Activated CD4-positive, alpha-beta T cell treated with anti-CD3 and anti-CD28 coated beads, Interleukin-2, amount 50 U/mL, for 1 hour (primary cell): ENCODE measurements at places on chromosomes 7 and 10.
A peak's percentile ranks its signal among the peaks of the same experiment; 100 is the strongest.

GRCh38 chr10:132443605-132443982, 46.6 kb downstream of the PWWP2B start:
- DNase-seq = peak; percentile 69

GRCh38 chr10:52540479-52540984, 226.5 kb downstream of the DKK1 start:
- no peak for DNase-seq

GRCh38 chr10:53403688-53404087, 631.1 kb upstream of the MBL2 start:
- no peak for DNase-seq

GRCh38 chr7:40400525-40400924, 265.7 kb downstream of the SUGCT start:
- no peak for DNase-seq

- no peak for DNase-seq
Measured at GRCh38 chr10:110447886-110448285, 49.8 kb upstream of the DUSP5 start.

GRCh38 chr7:143362131-143363015, at the start of gene FAM131B:
FAM131B (minus strand) TSS chr7:143362713; CDS start chr7:143362603, 110 bp downstream.
- DNase-seq = no peak

GRCh38 chr7:98312201-98312600, 30.7 kb downstream of the BRI3 start:
- no peak for DNase-seq

GRCh38 chr10:86665218-86665607, 3.1 kb upstream of the LDB3 start:
- no peak for DNase-seq

DNA sequence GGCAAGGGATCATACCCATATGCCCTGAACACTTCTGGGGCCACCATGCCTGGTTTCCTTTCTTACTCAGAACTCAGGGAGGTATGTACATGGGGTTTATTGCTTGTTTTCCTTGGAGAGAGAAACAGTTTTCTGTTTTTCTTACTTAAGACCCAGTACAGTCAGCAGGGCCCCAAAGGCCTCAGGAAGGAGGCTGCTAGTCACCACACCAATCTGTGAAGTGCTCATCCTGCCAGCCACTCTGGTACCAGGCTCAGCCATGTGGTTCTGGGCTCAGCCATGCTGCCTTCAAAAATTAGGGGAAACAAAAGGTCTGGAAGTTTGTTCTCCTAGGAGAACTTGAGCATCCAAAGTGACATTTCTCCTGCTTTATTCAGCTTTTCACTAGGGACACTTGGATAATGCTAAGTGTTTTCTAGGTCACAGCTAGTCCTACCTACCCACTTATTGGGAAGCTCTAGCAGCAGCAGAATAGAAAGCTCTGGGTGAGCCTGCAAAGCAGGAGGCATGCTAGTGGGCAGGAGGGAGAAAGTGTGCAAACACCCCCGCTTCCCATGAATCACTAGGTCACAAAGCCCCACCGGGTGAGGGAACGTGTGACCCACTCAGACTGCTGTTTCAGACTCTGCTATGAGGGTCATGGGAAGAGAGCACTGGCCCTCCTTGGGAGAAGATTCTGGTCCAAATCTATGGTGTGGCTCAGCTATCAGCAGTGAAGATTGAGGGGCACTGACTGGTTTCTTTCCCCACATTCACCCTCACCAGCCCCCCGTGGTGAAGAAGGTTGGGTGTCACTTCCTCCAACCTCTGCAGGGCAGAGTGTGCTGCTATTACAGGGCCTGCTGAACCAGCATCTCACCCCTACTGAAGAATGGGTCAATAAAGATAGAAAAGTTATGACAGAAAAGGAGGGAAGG, 23.9 kb downstream of the NUDCD3 start:
- no peak for DNase-seq

GRCh38 chr7:131203291-131203976, 124.2 kb upstream of the MKLN1 start:
- DNase-seq = no peak

DNA sequence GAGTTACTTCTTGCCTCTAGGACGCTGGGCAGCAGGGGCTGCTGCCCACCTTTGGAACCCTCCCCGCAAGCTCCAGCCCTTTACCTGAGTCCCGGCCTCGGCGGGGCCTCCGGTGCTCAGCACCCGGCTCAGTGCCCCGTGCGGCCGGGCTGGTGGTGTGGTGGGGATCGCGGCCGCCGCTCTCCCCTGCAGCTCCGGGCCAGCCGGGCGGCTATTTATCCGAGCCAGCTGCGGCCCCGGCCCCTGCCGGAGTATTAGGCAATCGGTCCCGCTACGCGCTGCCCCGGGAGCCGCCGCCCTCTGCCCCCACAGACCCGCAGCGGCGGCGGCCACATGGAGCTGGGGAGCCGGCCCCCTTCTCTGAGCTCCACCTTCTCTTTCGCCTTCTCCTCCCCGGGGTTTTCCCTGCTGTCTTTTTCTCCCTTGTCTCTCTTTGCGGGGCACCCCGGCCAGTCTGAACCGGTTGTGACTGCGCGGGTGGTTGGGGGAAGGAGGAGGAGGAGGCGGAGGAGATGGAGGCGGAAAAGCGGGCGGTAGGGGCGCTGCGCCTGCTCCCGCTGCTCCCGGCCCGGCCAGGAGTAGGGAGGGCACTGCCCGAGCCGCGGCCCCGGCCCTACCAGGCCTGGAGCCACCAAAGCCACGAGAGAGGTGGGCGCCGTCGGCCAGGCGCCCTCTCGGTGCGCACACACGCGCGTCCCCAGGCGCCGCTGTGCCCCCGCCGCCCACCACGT, at the start of gene SLC16A9:
SLC16A9 (minus strand) TSS at position 456 of the 731 bp plus-strand sequence. CDS start 25,559 bp downstream, outside the sequence.
- DNase-seq = no peak

GRCh38 chr7:37483627-37484026, 35.0 kb upstream of the ELMO1 start:
- DNase-seq = no peak

DNA sequence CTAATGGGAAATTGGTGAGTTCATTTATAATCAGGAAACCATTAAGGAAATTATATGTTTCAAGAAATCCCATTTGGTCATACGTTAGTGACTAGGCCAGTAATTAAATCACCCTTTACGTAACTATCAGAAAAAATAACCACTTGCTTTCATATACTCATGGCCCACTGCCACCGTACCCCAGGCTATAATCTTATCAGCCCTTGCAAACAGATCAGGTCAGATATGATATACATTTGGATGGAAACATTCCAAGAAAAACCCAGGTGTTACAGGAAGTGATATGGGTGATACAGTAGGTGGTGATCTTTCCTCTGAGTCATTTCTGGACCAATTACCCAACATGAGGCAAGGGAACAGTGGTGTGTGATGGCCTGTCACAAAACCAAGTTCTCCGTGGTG, 481.0 kb upstream of the SEMA3A start:
- no peak for DNase-seq

DNA sequence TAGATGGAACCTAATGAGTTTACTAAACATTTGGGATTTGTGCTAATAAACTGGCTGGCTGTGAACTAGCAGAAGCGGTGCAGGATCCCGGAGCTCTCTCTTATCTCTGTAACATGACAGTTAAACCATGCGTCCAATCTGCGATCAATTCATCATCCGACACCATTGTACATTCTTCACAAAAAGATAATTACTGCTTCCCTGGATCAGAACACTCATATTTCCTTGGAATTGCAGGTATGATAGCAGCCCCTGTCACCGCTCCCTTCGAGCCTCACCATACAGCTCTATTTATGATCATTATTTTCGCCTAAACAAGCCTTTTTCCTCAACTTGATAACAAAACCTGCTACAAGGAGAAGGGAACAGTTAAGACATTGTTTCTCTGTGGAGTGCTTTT, 18.5 kb downstream of the EBF3 start:
- no peak for DNase-seq

- peak; percentile 60 for DNase-seq
Measured at GRCh38 chr7:74061840-74062539, 21.6 kb upstream of the LIMK1 start.

GRCh38 chr10:17257466-17258321, 29.7 kb downstream of the VIM start:
- peak; percentile 34 for DNase-seq

GRCh38 chr7:155587486-155587885, 41.1 kb upstream of the CNPY1 start:
- no peak for DNase-seq

DNA sequence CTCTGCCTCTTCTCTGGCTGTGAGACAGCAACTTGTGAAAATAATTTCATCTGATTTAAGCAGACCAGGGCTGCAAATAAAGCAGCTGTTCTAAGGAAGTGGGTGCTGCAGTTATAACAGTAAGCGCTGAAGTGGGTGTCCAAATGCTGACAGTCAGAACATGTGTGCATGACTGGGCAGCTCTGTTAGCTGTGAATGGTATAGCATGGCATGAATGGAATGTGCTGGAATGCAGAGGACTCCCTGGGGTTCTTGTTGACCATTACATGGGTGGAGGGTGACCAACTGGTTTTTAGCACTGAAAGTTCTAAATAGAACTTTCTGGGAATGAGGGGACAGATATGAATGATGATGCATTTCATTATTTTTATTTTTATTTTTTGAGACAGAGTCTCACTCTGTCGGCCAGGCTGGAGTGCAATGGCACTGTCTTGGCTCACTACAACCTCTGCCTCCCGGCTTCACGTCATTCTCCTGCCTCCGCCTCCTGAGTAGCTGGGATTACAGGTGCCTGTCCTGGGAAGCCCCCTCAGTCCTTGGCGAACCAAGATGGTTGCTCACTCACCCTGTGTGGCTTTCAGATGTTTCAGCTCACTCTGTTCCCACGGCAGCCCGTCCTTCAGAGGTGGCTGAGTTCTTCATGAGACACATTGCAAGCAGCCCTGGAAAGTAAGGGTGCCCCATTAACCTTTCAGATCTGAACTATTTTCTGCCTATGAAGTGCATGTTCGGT, 319.8 kb upstream of the PHYHIPL start:
- DNase-seq = no peak

DNA sequence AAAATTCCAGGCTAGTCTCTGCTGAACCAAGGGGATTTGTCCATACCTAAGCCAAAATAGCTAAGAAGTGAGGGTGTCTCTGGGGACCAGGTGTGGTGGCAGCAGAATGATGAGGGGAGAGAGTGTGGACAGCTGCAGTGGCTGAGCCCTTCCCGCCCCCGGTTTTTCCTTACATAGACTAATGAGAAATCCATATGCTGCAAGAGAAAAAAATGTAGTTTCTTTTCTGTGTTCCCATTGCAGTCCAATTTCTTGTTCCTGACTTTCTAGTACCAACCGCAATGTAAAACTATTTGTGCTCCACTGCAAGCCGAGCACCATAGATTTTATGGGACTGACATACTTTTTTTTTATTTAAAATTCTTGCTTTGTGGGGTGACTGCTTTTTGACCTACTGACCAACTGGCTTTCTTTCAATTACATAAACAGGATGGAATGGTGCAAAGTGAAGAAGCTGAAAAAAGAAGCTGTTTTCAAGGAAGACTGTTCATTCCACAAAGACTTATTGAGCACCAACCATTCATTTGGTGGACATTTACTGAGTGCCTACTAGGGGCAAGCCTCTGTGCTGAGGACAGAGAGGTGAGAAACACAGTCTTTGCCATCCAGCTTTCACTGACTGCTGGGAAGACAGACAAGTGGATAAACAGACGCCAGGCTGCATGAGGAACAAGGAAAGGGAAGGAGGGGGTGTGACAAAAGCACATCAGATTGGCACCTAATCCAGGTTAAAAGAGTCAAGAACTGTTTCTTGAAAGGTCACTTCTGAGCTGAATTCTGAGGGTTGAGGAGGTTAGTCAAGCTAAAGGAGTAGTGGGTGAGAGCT, 9.8 kb downstream of the CEP41 start:
- no peak for DNase-seq

GRCh38 chr7:84533182-84533581, 338.6 kb upstream of the SEMA3A start:
- DNase-seq = no peak

DNA sequence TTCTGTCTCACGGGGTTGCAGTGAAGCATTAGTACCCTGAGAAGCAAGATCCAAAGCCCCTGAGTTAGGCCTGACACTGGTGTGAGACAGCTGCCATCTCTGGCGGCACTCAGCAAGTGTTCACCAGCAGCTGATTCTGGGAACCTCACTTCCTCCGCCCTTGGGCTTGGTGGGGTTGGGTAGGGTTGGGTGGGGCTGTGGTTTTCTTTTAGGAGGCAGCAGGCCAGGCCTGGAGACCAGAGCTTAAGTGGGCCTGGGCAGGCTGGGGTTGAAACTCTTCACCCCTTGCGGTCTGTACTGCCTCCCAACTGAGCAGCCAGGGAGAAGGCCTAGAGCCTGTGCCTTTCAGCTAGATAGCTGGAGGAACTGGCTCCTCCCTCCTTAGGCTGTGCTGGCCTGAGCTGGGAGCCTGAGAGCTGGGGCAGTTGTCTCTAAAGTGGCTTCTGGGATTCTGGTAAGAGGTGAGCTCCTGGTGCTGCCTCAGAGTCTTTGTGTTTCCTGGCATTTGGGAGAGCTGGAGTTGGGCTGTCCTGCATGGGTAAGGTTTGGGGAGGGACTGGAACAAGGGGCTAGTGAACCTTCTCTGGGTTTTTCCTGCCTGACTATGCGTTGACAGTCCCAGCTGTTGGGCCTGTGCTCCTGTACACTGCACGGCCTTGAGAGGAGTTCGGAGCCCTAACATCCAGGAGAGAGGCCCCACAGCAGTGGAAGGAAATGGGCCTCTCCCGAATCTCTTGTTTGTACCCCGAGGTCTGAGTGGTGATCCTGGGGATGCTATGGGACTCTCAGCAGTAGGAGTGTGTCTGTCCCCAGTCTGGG, 5.1 kb downstream of the TSPAN14 start:
- peak; percentile 61 for DNase-seq

DNA sequence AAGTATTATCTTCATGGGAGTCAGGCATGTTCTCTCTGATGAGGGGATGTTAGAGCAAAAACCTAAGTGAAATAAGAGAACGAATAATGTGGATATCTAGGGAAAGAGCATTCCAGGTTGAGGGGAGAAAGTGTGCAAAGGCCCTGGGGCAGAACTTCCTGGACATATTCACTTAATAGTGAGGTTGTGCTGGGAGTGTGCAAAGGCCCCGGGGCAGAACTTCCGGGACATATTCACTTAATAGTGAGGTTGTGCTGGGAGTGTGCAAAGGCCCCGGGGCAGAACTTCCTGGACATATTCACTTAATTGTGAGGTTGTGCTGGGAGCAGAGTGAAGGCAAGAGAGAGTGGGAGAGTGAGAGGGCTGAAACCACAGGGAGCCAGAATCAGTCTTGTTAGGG, 11.8 kb downstream of the PON1 start:
- DNase-seq = no peak

DNA sequence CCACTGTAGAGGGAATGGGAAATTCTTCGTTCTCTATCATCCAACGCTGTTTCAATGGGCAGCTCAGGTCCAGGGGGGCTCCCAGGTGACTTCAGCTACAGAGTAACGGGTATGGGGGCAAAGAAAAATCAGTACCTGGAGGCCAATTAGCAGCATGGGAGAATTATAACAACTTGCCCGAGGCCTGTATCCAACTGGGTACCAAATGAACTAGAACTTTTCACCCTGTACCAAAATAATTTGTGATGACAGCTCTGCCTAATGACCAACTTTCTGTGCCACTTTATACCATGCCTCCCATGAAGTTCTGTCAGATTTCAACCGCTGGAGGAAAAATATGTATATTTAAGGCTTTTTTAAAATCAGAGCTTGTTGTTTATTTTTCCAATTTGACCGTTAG, 467.1 kb downstream of the PARD3 start:
- no peak for DNase-seq
